ENCODE measurements at places on chromosomes 2 and 18.

- DNase-seq, result no peak
Measured at GRCh38 chr2:196275646-196276352, 104.4 kb upstream of the STK17B start.

GRCh38 chr2:170038734-170039133, 139.2 kb upstream of the MYO3B start:
- no peak for DNase-seq

- DNase-seq, result no peak
Measured at GRCh38 chr18:54551590-54551989, 39.5 kb upstream of the DYNAP start.

- DNase-seq, result no peak
Measured at GRCh38 chr2:119028327-119029174, 86.6 kb downstream of the MARCO start.

DNA sequence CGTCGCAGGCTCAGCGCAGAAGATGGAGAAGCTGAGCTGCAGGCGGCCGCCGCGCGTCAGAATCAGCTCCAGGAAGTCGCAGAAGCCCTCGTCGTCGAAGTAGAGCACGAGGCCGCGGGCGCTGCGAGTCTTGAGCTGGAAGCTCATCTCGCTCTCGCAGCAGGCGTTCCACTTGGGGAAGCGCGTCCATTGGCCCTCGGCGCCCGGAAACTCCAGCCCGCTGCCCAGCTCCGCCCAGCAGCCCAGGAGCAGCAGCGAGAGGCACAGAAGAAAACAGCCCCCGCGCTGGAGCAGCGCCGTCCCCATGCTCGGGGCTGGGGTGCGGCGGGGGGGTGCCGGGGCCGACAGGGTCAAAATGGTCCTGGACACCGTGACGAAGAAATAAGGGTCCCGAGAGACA, 4.0 kb downstream of the NRXN1 start:
- no peak for DNase-seq

DNA sequence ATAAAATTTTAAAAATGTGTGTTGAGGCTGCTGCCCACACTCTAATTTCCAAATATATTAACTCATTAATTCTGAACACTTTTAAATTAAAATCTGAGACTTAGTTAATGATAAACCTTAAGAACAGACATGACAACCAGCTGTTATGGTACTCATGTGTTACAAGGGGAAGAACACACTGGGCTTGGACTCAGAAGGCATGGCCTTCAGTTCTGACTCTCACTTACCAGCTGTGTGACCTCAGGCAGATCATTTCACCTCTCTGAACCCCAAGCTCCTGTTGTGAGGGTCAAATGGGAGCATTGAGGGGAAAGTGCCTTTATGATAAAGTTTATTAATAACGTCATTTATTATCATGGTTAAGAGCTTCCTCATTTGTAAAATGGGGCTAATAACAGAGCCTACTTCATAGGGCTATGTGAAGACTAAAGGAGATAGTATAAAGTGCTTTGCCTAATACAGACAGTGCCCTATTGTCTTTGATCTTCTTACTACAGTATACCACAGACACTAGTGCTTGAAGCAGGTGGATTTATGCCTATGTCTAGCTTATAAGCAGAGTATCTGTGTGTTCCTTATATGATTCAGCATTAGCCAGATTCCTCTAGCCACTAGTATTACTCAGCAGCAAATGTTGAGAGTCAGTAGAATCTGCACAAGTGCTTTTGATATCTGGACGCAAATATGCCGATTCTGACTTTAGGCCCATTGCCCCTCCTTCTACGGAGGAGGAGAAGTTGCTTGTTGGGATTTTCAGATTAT, 99.6 kb downstream of the SGPP2 start:
- DNase-seq, result no peak

- no peak for DNase-seq
Measured at GRCh38 chr2:205754285-205754923, 72.1 kb downstream of the NRP2 start.
